BJ (cell line): ENCODE measurements at places on chromosomes 6 and 20. TPM values are rescaled to one million over a fixed set of nuclear protein-coding genes. Genes with fewer than 3 reads are reported as not detected.

- no peak for DNase-seq
Observed at GRCh38 chr6:155143578-155144106, 120.2 kb upstream of the CLDN20 start.

DNA sequence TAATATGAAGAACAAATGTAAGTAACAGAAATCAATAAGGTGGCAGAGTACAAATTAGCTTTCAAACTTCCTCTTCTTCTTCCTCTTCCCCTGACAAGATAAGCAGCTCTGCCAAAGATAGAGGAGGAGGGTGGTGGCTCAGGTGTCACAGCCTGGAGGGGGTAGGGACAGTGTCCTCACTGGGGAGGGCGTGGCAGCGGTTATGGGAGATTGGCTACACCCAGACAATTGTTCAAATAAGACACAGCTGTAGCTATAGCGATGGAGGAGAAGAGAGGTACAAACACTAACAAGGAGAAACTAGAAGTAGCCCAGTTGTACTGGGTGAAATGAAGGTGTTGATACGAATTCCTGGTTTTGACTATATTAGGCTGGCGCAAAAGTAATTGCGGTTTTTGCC, 198.5 kb downstream of the TBXT start:
- no peak for DNase-seq

DNA sequence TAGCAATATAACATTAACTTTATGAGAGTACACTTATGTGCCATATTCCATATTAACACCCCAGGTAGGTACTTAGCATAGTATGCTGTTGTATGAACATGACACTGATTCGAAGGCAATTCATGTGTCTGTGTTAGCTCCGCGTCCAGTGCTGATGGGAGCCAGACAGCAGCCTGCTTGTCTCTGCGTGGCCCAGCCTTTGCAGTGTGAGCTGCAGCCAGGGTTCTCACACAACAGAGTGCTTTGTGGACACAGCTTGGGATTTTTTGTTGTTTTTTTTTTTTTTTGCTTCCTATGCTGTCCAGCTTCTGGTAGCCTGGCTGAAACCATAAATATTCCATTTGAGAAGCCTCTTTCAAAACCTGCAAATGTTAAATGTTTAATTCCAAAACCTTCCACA, 350.9 kb downstream of the SMOC2 start:
- DNase-seq, result no peak

DNA sequence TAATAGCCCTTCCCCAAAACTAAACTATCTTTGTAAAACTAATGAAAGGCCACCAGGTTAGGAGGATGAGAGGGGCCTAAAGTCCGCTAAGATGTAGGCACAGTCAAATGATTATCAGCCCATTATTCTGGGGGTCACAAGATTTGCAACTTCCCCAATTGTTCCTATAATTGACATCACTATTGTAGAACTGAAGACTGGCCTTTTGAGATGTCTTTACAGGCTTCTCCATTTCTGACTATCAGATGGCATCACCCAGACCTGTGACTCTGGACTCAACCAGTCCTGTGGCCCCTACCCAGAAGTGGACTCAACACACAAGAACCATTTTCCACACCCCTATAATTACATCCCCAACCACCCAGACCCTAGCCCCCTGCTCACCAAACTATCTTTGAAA, 61.5 kb upstream of the MAP7 start:
- no peak for DNase-seq

DNA sequence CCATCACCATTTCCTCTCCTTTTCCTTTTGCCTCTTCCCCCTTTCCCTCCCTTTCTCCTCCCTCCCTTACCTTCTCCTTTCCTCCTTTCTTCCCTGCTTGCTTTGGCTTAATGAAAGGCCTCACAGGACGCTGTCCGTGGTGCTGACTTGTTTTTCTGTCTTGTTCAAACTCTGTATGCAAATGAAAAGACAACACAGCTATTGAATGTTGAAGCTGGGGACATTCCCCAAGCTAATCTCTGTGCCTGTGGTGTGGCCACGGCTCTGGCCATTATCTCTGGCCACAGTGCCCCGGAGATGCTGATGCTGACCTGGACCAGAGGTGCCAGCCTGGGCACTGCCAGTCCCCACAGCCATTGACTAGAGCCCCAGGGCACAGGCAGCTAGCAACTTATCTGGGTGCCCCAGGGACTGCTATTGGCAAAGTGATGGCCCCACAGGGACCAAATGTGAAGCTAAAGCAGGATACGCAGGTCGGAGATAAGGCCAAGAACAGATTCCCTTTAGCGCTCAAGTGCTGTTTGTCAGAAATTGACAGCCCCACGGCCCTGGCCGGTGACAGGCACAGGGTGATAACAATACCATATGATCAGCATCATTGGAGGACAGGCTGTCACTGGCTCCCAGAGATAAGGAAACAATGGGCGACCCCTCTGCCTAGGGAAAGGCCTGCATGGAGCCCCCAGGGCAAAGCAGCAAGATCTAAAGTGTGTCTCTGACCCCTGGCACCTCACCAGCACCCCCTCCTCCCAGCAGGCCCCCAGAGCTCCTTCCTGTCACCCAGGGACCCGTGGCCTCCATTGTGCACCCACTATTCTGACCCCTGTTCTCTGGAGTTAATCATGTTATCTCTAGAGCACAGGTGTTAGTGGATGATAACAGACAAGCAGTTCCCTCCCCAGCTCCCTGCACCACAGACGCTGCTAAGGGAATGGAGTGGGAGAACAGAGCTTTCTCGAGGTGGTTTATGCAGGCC, 31.6 kb upstream of the SLC32A1 start:
- DNase-seq, result no peak

GRCh38 chr6:39266782-39267355, 37.6 kb upstream of the KCNK5 start:
- no peak for DNase-seq

GRCh38 chr6:3484192-3484591, 27.3 kb upstream of the SLC22A23 start:
- DNase-seq, result no peak

DNA sequence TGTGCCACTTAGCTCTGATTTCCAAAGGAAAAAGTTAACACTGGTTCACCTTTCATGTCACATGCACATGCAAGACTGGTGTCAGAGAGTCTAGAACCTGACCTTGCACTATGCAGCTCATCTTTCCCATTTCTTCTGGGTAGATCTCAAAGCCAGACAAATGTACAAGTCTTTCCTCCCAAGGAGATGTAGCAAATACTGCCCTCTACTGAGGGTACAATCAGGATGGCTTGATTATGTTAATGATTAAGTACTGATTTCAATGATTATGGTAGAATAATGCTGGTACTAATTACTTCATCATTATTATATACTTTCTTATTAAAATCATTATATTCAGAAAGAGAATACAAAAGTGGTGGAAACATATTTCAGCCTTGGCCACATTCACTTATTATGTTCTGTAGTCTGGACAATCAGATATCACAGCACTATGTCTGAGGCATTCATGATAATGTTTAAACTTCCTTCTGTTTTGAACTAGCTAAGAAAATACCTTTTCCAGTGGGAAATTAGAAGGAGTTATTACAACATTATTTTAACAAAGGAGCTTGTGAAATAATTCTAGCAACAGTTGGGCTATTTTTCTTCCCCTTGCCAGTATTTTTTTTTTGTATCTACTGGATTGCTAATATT, 68.5 kb upstream of the FOXO3 start:
- DNase-seq, result peak; percentile 7

- no peak for DNase-seq
Observed at GRCh38 chr6:150541576-150541975, 58.1 kb upstream of the PLEKHG1 start.

Gene WFDC12
- polyA plus RNA-seq, result not detected in 2 replicates

Gene ECT2L
- not detected in 2 replicates for polyA plus RNA-seq

Gene RCAN2
- 5.9 and 7.4 TPM in 2 replicates for polyA plus RNA-seq

Gene SPATS1
- not detected in 2 replicates for polyA plus RNA-seq

Gene CCDC167
- 31.8 and 34.4 TPM in 2 replicates for polyA plus RNA-seq

Gene MKKS
- polyA plus RNA-seq, result 8.0 and 15.2 TPM in 2 replicates

Gene LIME1
- 1.7 and 2.5 TPM in 2 replicates for polyA plus RNA-seq
